ENCODE measurements at places on chromosomes 2 and 18.

- DNase-seq = no peak
Observed at GRCh38 chr2:224466304-224466895, 64.5 kb upstream of the FAM124B start.

- DNase-seq = no peak
Observed at GRCh38 chr2:74767618-74768017, 66.3 kb upstream of the HK2 start.

- no peak for DNase-seq
Observed at GRCh38 chr2:58425368-58425767, 184.2 kb upstream of the FANCL start.

- no peak for DNase-seq
Observed at GRCh38 chr2:132462236-132462635, 45.6 kb downstream of the GPR39 start.

- no peak for DNase-seq
Observed at GRCh38 chr2:53755121-53755520, 12.5 kb upstream of the CHAC2 start.

DNA sequence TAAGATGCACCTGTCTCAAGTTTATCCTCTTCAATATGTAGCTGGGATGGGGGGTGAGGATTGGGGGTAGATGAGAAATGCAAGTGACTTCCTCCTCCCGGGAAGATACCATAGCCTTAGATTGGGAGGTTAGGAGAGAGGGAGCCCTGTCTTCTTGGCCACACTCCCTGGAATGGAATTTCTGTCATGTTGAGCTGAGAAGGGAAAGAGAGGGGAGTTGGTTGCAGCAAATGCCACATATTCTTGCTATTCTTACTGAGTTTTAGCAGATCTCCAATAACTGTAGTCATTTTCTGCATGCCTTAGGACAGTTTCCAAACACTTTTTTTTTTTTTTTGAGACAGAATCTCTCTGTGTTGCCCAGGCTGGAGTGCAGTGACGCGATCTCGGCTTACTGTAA, 35.9 kb downstream of the TAF4B start:
- no peak for DNase-seq

DNA sequence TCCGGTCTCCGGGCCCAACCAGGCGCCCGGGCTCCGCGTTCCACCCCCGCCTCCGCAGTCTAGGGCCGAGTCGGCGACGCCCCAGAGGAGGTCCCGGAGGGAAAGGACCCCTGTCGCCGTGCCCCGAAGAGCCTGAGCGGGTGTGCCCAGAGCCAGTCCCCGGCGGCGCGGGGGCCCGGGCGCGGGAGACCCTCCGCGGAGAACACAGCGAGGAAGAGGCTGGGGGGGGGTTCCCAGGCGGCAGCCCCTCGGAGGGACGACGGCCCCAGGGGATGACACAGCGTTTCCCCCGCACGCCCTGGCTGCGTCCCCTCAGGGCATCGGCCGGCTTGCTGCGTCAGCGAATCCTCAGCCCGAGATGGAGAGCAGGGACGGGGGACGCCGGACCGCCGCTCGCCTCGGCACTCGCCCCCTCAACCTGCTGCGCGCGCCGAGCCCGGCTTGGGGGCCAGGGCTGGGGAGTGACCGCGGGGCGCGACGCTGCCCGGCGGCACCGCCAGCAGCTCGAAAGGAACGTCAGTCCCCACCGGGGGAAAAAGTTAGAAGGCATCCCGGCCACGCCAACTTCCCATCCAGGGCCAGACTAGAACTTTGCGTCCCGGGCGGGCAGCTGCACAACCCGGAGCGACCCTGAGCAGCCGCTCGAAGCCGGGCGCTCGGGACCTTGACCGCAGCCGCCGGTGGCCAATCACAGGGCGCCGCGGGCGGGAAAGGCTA, 711 bp downstream of the SFXN5 start:
- DNase-seq = no peak

DNA sequence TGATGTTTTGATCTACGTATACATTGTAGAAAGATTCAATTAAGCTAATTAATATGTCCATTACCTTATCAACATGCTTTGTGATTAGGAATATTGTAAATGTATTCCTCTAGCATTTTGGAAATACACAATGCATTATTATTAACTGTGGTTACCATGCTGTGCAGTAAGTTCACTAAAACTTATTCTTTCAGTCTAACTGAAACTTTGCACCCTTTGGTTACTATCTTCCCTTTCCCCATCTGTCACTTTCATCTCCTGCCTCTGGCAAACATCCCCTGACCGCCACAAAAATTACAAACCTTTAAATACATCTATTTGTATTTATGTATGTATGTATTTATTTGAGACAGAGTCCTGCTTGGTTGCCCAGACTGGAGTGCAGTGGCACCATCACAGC, 388.0 kb downstream of the NYAP2 start:
- no peak for DNase-seq

GRCh38 chr2:238502956-238503791, 76.4 kb downstream of the ASB1 start:
- no peak for DNase-seq

GRCh38 chr2:184692141-184692734, 93.9 kb downstream of the ZNF804A start:
- DNase-seq = peak; percentile 73

- peak; percentile 81 for DNase-seq
Observed at GRCh38 chr2:42171396-42171980, 2.3 kb downstream of the EML4 start.

DNA sequence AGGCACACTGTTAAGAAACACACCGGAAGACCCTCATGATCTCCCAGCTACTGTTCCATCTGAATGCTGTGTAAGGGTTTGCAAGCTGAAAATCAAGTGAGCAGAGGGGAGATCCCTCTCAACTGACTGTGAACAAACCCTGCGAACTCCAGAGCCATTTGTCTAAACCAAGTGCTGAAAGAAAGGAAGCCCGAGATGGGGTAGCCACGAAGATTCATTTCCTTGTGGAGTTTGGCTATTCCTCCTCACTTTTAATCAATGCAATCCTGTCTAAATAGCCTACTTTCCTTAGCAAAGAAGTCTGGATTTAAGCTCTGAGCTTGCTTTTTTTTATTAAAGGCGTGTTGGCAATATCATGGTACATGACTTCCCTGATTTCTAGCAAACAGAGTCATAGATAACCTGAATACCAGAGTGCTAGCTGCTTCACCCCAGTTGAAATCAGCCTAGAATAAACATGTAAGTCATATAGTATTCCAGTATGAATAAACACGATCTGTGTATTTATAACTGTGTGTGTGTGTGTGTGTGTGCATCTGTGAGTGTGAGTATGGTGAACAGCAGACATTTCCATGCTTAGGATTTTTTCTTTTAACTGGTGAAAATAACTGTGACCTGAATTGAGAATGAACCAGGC, 365.2 kb downstream of the ZNF521 start:
- DNase-seq = peak; percentile 31

GRCh38 chr2:39625927-39626270, 39.8 kb upstream of the TMEM178A start:
- no peak for DNase-seq

DNA sequence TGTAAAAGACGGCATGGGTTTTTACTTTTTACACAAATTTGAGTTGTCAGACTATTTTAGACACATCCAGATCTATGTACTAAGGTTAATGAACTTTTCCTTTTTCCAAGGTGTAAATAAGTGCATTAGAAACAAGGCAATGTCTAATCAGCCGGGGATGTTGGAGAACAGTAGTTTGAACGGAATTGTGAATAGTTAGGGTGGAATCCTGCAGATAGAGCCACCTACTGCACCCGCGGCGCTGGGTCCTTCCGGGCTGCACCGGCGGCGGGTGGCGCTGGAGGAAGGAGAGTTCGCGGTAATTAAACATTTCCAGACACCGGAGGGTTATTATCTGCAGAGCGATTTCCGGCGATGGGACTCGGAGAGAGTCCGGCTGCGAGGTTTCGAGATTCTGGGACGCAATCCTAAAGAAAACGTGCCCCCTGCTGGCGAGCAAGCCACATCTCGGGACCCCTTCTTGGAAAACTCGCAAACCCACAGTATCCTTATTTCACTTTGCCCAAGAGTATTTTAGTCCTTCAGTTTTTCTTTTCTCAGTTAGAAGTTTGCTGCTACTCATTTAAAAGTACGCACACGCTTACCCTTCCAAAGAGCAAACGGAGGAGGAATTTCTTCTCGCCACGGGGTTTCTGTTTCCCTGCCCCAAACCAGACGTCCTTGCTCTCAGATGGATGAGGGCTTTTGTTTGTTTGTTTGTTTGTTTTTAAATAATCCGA, 4.5 kb upstream of the OSR1 start:
- DNase-seq = peak; percentile 91

- no peak for DNase-seq
Observed at GRCh38 chr18:76667603-76668002, 154.8 kb upstream of the ZNF236 start.

DNA sequence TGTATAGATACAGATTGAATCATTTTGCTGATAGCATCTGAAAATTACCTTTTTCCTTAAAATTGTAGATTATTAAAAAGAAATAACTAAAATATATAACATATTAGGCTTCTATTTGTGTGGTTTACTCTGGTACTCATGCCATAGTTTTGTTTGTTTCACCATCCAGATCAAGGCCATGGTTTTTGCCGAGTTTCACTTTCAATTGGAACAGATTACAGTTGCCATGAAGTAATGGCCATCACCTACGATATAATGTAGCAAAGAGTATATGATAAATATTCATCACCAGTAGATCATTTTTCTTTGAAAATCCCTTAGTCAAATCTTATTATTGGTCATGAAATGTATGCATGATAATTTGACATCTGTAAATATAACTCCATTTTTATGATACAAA, 11.9 kb upstream of the DNAH7 start:
- DNase-seq = no peak

DNA sequence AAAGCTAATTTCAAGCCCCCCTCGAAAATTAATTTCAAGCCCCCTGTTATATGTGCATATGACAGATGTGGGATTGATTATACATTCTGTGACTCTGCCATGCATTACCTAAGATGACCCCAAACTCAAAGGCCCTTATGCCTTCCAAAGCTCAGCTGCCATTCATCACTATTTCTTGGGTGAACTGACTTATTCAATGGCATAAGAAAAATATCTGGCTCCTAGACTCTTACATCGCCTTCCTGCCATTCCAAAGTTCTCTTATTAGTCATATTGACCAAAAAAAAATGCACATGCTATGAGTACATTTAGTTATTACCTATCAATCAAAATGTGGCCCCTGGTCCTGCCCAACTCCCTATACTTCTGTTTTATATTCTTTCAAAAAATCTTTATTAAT, 291.8 kb upstream of the CHAC2 start:
- DNase-seq = no peak

Measured in skin of body (tissue), 3 donors.